ENCODE measurements at places on chromosomes 1 and 21.

GRCh38 chr1:119758584-119758983 lies 10.1 kb downstream of the HMGCS2 start:
- DNase-seq: no peak

- no peak for DNase-seq
Observed at GRCh38 chr21:44753357-44753756, 42.0 kb upstream of the TSPEAR start.

DNA sequence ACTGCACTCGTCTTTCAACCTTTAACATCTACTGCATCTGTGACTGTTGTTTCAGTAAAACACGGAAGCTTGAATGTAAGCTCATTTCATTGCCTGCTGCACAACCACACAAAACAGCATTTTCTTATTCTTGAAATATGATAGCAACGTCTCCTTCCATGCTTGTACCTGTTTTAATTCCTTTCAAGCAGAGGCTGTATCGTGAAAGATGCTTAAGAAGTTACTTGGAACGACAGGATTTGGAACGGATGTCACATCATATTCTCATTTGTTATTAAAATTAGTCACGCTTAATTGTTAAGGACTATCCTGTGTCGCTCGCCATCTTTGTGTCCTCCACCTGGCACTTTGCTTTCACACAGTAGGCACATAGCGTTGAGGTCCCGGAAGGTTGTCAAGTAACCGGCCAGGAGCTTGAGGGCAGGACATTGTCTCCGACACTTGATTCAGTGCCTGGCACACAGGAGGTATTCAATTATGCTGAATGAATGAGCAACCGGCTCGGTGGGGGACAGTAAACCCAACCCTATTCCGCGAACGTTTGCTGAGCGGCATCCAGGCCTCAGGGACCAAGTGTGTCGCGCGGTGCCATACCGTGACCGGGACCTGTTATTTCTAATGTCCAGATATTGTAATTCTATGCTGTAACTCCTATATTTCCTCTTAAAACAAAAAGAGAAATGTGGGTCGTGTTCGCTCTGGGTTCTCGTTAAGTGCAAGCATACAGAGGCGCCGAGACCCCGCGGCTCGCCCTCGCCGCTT lies 499 bp upstream of the SH3GLB1 start:
- DNase-seq: peak; percentile 71

DNA sequence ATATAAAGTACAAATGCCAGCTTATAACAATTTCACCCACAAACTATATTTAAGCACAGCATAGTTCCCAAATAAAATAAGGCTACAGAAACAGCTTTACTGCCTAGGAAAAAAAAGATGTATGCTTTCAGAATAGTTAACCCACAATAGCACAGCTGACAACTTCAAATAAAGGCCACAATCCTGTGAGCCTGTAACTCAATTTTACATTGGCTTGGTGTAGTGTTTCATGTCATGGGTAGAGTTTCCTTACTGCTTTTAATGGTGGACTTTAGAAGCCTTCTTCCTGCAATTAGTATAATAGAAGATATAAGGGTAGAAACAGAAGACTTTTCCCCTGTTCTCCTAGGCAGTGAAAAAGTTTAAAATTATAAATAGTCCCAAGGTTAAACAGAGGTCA lies 44.3 kb upstream of the ZC3H11B start:
- no peak for DNase-seq

GRCh38 chr1:10208537-10208936 lies 1.8 kb upstream of the KIF1B start:
- DNase-seq: no peak

GRCh38 chr1:82483146-82483545 lies 682.4 kb downstream of the ADGRL2 start:
- DNase-seq: no peak

DNA sequence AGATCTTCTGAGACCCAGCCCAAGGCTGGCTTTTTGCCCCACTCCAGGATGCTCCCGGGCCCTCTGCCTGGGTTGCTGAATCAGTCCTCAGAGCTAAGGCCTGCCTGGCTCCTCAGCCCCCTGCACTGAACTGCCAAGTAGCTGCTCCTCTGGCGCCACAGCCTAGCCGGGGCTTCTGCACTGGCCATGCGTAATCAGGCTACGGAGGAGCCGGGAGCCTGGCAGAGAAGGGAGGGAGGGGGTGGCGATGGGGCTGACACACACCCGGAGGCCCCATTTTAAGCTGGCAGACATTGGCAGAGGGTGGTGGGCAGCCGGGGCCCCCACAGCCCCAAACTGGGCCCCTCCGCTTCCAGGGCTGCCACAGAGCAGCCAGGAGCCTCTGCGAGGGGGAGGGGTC lies 38.7 kb downstream of the ALPL start:
- no peak for DNase-seq

GRCh38 chr1:8789314-8790214 lies 27.9 kb downstream of the RERE start:
- DNase-seq: no peak

DNA sequence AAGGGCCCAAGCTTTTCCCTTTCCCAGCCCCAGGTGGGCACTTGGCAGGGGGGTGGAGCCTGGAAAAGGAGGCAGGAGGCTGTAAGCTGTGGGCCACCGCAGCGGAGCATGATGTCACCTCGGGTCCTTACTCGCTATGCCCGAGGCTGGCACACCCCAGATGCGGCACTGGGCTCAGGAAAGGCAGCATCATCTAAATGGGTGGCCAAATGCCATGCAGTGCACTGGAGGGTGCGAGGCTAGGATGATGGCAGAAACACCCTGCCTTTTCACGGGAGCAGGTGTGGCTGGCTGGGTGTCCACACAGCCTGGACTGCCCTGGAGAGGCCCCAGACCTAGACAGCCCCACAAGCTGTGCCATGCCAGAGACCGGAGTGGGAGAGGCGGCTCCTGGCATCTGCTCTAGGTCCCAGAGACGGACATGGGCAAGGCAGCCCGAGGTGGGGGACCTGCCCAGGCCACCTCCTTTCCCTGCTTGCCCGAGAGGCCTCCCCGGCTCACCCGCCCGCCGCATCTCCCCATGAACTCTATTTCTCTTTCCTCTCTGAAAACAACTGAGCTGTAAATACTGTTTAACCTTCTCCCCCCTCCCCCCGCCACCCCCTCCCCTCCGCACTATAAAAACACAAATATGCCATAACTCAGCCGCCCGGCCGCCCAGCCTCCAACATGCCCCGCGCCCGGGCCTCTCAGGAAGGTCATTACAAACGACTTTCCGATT lies 124.7 kb downstream of the CASZ1 start:
- DNase-seq: no peak

GRCh38 chr1:36855699-36856494 lies 178.4 kb downstream of the GRIK3 start:
- no peak for DNase-seq

DNA sequence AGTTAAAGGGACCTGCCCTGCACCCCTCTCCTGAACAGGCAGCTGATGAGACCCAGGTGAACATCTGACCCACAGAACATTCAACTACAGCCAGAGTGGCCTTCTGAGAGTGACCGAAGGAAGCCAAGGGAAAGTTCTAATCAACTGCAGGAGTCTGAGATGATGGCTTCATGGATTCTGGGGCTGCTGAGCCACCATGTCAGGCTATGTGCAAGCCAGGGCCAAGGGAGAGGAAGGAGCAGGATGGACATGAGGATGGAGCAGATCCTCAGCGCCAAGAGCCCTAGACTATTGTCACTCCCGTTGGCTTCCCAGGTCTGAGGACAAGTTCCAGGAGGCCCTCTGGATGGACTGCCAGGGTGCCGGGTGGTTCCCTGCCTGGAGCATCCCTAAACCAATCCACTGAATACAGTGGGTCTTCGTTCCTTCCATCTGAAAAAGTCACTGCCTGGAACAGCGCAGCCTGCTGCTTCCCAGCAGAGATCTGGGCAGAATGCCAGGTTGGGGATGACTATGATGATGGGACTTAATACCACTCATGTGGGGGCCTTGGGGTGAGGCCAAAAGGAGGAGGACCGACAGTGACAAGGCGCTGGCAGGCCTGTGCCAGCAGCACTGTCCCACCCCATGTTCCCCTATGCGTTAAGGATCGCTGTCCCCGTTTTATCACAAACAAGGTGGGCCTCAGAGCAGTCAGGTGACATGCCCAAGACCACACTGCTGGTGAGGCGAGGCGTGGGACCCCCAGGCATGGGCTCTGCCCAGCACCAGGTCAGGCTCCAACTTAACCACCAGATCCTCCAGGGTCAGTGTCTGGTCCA lies 19.8 kb downstream of the SPOCD1 start:
- no peak for DNase-seq

DNA sequence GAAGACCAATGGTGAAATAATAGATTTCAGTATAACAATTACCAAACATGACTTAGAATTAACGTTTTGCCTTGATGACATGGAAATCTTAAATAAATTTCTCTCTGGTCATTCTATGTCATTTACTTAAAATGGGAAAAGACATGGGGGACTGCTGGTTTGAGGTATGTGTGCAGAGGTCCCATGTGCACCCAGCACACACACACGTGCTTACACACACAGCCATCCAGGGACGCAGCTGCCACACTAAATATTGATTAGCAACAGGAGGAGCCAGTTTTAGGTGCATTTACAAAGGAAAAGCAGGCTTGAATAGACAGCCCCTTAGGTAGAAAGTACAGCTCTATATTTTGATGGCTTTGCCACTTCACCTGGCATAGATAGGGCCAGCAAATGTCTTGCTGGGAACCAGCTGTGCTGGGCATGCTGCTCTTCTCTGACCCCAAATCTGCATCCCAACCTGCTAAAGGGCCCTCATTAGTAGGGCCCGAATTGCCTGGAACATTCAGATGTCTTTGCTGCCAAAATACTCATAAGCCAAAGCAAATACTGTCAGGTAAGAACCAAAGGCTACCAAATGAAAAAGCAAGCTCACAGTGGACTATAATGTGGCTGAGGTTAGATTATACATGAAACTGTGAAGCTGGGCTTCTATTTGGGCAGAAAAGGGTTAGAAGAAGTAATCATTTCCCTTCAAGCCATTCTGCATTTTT lies 399.9 kb downstream of the HHAT start:
- no peak for DNase-seq

All from ascending aorta (tissue), 2 donors.